ENCODE measurements at places on chromosomes 1 and 21. TPM values are rescaled to one million over a fixed set of nuclear protein-coding genes. Genes with fewer than 3 reads are reported as not detected.

GRCh38 chr1:2506007-2506860 lies 20.2 kb downstream of the PANK4 start:
- DNase-seq, result no peak

DNA sequence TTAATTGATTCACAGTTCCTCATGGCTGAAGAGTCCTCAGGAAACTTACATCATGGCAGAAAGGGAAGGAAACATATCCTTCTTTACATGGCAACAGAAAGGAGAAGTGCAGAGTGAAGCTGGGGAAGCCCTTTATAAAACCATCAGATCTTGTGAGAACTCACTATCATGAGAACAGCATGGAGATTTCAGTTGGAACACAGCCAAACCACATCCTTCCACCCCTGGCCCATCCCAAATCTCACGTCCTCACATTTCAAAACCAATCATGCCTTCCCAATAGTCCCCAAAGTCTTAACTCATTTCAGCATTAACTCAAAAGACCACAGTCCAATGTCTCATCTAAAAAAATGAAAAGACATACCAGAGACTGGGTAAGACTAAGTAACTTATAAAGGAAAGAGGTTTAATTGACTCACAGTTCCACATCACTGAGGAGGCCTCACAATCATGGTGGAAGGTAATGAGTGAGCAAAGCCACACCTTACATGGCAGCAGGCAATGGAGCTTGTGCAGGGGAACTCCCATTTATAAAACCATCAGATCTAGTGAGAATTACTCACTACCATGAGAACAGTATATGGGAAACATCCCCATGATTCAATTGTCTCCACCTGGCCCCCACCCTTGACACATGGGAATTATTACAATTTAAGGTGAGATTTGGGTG lies 105.2 kb downstream of the MRPL39 start:
- no peak for DNase-seq

DNA sequence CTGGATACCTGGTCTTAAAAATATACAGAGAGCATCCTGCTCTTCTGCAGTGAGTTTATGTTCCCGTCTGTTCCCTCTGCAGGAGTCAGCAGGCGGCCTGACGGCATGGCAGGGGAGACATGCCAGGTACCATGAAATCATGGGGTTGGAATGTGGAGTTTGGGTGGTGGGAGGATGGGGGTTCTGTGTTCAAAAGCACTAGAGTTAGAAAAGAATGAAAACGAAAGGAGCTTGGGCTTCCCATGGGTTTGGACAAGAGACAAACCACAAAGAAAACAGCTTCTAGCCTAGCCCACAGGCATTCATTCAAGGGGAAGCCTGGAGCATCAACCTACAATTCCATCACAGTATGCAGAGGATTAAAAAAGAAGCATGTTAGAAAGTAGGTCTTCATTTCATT lies 59.9 kb downstream of the WARS2 start:
- no peak for DNase-seq

The ERRFI1 gene
- total RNA-seq, result 34.5 TPM

The ABCA4 gene
- not detected for total RNA-seq

The ERO1B gene
- 7.6 TPM for total RNA-seq

The LCA5L gene
- 0.26 TPM for total RNA-seq
